Testis (tissue), 5 donors: ENCODE measurements at places on chromosomes 12 and 14. TPM values are rescaled to one million over a fixed set of nuclear protein-coding genes. Genes with fewer than 3 reads are reported as not detected.

The CCDC197 gene
- total RNA-seq = 20.7 TPM

The ESR2 gene
- total RNA-seq = 19.8 TPM

- no peak overlapping the region for H3K27ac ChIP-seq
- no peaks in the 10 kb centered on the region for H3K27me3 ChIP-seq
- H3K36me3 ChIP-seq = no peaks in the 10 kb centered on the region
- no peak overlapping the region for H3K4me3 ChIP-seq
- H3K4me1 ChIP-seq = no peaks in the 10 kb centered on the region
These were observed 186.5 kb upstream of the LHX5 start for GRCh38 chr12:113658006-113658655.

The RAD9B gene
- total RNA-seq = 12.8 TPM

GRCh38 chr12:25252946-25253345, 2.2 kb upstream of the KRAS start:
- no peak for DNase-seq
- no peaks in the 10 kb centered on the region for H3K36me3 ChIP-seq
- peaks cover 11% of the 10 kb centered on the region for H3K4me1 ChIP-seq
- no peak overlapping the region for H3K4me3 ChIP-seq
- no peaks in the 10 kb centered on the region for H3K27me3 ChIP-seq
- no peak overlapping the region for H3K27ac ChIP-seq
